ENCODE measurements at places on chromosomes 12 and 14.
A peak's percentile ranks its signal among the peaks of the same experiment; 100 is the strongest.

DNA sequence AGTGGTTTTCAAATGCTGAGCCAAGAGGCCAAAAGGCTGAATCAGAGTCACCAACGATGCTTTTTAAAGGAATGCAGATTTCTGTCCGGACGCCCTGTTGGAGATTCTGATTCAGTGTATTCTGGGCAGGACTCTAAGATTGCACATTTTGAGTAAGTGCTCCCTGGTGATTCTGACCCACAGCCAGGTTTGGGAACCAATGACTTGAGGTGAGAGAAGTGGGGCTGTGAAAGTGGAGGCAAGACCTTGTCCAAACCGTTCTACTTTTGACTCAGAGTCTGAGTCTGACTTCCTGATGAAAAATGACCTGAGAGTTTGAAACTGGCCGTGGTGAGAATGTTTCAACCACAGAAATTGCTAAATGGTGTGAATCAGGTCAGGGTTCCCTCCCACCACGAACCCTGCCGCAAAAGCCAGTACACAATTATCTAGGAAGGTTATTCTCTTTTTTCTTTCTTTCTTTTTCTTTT, 90.2 kb downstream of the NTN4 start:
- no peak for DNase-seq

GRCh38 chr14:97900196-97900854, 1103.1 kb downstream of the VRK1 start:
- no peak for DNase-seq

DNA sequence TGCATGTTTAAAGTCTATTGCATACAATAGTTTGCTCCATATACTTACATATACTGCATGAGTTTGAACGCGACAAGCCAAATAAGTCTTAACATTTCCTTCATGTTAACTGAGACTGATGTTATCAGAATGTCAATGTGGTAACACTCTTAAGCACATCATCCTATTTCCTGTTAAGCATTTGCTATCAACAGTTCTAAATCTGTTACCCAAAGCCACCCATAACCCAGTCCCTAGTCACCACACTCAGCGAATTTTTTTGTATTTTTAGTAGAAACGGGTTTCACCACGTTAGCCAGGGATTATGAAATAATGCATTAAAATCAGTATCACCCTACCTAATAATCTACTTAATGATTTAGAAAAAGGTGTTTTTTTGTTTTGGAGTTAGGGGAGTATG, 39.4 kb downstream of the HNRNPC start:
- DNase-seq, result no peak

DNA sequence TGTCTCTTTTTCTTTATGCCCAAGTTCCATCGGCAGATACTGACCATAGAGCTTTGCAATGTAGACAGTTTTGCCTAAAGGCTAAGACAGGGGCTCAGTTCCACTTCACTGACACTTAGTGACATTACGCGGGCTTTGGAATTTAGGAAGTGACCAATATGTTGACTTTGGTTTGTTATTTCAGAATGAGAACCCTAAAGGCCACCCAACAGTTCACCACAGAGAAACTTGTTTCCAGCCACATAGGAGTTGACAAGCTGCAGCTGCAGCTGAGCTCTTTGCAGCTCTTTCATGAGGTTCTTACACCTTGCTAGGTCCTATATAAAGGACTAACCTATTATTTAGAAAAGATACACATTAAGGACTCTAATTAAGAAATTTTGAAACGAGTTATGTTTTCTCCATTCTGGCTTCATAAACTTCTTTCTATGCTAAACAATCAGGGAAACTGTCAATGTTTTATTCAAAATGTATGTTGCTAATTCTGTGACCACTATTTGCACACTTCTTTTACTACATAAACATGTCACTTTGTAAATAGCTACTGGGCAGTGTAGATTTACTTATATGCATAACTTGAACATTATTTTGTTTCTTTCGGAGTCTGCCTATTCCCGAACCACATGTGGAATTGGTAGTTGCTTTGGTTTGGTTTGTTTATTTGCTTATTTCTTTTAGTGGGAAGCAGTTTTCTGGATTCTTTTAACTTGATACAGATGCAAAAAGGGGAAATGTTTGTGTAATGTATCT, 18.5 kb upstream of the KLRD1 start:
- no peak for DNase-seq

DNA sequence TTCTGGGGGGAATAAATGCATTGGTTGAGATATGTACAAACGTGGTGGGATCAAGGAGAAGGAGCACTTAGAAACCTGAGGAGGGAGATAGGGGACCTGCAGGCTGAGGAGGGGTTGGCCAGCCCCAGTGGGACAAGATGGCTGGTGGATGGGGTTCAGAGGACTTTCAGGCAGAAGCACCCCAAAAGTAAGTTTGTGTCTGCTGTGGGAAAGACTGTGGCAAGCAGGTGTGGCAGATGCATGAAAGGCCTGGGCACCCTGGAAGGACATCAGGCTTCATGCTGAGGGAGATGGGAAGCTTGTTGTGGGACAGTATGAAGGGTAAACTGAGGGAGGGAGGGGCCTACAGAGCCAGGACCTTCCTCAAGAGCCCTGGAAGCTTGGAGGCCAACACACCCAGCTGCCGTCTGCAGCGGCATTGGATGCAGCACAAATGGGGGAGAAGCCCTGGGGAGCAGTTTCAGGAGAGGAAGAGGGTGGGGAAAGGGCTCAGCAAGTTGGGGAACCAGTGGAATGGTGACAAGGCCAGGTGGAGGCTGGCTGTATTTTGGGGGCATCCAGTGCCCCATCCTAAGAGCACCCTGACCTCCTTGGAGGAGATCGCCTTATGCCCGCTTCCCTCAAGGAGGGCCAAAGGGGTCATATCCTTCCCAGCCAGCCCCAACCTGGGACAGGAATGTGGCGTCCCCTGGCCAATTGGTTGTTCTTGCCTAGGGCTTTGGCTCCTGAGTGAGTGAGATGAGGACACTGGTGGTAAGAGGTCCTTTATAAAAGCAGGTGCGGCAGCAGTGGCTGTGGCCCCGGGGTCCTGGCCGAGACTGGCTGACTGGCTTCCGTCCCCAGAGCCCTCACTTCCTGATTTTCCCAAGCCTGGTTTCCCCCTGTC, 20.7 kb downstream of the NFKBIA start:
- no peak for DNase-seq

GRCh38 chr12:51850965-51851299, 2.4 kb upstream of the FIGNL2 start:
- no peak for DNase-seq

- DNase-seq, result no peak
These were observed 364.3 kb upstream of the DDHD1 start for GRCh38 chr14:53517270-53517960.

DNA sequence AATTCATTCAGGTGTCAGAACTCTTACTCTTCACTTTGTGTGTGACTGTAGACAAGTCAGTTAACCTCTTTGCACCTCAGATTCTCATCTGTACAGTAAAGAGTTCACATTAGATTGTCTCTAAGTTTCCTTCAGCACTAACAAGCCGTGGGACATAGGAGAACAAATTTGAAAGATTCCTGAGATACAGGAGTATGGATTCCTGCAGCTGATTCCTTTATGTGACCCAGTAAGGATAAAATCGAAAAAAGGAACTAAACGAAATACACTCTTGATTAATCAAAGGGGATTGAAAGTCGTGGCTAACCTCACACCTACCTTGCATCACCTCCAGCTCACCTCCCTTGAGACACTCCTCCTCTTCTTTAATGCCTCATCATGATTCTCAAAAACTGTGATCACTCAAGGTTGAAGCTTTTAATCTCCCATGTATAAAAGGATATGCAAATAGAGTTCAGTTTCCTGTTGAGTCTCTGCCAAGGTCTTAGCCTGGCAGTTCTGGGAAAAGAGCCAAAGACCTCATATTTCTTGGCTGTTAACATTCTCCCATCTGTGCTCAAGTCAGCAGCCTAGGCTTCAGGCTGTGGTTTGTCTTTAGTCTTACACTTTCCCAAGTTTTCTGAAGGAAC, 156.6 kb downstream of the DAD1 start:
- peak; percentile 100 for DNase-seq
